Left colon (tissue), 2 donors: ENCODE measurements at places on chromosomes 3 and 15.

DNA sequence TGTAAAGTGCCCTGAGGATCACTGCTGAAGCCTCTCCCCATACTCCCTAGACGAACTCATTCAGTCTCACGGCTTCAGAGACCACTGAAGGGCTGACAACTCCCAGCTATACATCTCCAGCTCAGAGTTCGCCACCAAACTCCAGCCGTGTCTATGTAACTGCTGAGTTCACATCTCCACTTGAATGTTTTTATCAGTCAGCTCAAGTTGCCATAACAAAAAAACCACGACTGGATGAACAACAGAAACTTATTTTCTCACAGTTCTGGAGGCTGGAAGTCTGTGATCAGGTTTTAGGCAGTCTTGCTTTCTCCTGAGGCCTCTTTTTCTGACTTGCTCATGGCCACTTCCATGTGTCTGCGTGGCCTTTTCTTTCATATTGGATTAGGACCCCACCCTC lies 223.0 kb upstream of the LRRFIP2 start:
- no peak for DNase-seq

DNA sequence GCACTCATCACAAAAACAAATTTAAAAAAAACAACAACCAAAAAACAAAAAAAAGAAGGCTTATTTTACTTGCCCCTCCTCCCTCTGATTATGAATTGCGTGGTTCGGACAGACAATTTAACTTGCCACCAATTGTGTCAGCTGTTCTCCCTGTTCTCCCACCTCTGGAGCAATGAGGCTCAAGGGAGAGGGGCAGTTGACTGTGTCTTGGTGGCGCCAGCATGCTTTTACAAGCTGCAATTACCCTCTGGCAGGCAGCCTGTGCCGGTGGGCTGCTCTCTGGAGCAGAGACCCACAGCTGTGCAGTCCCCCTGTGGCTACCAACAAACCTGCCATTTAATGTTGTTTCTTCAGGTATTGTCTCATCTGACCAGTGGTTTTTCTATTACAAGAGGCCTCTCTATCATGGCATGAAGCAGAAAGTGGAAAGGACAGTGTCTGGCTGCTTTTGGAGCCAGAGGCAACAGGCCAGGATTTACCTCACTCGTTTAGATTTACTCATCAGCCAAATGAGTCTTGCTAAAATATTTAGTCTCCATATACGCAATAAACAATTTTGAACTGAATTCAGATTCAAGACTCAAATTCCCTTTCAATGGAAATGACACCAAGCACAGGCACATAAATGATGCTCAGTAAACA lies 192.0 kb upstream of the TPRG1 start:
- no peak for DNase-seq

- no peak for DNase-seq
Observed at GRCh38 chr3:126348308-126348920, 8.8 kb downstream of the KLF15 start.

DNA sequence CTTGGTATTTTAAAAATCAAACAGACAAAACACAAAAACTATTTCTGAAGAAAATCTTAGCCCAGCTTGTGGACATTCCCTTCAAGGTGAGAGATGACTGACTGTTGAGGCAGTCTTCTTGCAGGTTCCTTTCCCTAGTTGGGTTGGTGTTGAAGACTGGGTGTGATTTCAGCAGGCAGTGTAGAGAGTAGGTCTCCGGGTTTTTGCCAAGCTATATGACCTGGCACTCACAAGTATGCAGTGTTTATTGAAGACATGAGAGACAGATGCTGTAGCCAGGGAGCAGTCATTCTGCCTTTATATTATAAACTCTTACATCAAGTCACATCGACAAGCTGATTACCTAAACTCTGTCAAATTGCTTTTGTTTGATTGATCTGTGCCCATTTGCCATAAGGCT lies 17.5 kb downstream of the SENP8 start:
- no peak for DNase-seq

DNA sequence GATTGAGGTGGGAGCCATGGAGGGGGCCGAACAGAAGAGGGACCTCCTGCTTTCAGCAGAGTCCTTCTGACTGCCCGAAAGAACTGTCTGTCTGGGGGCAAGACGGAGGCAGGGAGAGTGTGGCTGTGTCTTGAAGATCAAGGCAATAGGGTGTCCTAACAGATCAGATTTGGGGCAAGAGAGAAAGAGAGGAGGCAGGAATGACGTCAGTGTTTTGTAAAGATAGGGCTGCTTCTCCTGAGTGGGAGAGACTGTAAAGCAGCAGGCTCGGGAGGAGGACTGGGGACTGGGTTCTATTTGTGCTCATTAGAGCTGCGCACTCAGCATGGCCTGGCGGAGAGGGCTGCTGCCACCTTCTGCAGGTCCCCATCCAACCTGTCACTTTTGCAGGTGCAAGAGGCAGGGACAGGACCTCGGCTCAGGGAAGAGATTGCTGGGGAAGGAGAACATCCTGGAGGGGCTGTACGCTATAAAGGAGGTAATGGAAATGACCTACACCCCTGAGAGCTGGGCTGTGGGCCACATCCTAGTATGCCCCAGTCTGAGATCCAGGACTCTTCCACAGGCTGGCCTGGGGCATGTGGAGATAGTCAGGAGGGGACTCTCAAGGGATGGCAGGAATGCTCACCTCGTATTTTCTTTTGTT lies 29.0 kb upstream of the FGD5 start:
- DNase-seq: no peak

DNA sequence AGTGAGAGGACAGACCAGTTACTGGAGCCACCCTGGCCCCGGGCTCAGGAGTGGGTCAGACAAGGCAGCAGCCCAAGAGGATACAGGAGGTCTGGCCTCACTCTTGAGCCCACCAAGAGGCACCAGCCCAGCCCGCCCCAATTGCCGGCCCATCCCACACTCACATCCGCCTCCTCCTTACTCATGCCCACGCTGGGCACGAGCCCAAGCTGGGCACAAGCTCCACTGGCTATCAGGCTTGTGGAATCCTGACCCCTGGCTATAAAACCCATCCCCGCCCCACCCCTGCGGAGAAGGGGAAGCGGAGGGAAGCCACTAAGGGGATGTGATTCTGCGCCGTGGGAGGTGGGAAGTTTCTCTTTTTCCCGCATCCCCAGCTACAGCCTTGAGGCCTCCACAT lies 25.9 kb downstream of the ADCY5 start:
- peak; percentile 80 for DNase-seq

DNA sequence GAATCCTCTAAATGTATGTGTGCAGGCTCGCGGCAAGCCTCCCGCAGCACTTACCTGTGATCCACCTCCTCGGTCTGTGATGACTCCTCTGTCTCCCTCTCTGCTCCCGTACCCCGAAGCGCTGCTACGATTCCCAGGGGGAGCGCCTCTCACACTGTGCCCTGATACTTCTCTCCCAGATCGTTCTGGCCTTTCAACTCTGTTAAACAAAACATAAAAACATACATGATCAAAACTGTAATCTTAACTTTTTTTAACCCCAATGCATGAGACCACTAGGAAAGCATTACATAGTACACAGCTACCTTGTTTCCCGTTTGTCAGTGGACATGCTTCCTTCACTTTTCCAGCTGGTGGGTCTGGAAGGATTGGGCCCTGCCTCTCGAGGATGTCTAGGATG lies 46.6 kb downstream of the SLTM start:
- no peak for DNase-seq

GRCh38 chr3:153349108-153349499 lies 187.1 kb downstream of the RAP2B start:
- DNase-seq: no peak

DNA sequence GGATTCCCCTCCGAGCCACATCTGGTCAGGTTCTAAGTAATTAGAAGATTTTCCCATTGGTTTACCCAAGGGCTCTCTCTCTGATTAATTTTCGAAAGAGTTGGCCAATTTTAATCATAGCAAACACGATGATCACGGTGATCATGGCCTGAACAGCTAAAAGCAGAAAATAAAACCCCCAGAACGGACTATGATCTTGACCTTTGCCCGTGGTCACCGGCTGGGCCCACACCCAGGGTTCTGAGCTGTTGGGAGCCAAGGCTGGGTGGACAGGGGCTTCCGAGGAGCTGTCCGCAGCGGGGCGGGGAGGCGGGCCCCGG lies 2.6 kb downstream of the GP5 start:
- no peak for DNase-seq

- no peak for DNase-seq
Observed at GRCh38 chr3:31532587-31533168, at the start of gene STT3B. Gene STT3B (plus strand): TSS chr3:31532925. CDS start chr3:31532999, 74 bp downstream.

DNA sequence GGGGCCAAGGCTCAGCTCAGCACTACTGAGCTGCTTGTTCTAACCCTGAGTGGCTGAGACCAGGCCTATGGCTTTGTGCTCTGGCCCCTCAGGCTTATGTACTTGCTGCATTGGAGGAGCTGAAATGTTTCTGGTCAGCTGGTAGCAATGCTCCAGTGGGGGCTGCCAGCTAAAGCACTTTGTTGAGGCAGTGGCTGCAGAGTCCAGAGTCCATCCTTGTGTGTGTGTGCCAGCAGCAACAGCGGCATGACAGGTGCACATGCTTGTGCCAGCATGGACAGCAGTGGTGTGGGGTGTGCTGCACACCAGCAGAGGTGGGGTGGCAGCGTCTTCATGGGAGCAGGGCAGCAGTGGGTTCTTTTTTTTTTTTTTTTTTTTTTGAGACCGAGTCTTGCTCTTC lies 169.1 kb downstream of the VPS8 start:
- DNase-seq: peak; percentile 72
